ENCODE measurements at places on chromosomes 3 and 15.

DNA sequence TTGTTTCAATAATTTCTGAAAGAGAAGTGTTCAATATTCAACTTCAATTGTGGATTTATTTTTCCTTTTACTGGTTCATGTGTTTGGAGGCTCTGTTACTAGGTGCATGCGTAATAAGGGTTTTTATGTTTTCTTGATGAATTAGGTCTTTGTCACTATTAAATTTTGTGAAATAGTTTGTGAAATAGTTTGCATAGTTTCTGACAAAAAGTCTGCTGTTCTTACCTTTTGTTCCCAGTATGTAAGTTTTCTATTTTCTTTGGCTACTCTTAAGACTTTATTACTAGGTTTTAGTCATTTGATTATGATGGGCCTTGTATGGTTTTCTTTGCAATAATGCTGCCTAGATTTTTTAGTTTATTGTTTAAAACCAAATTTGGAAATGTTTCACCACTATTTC, 38.0 kb downstream of the MEF2A start:
- no peak for DNase-seq

GRCh38 chr3:115236496-115236895, 89.4 kb upstream of the ZBTB20 start:
- DNase-seq: no peak

- DNase-seq: no peak
These were observed 338.6 kb upstream of the TPRG1 start for GRCh38 chr3:188832961-188833721.

GRCh38 chr15:67724691-67725375, 100.5 kb upstream of the SKOR1 start:
- no peak for DNase-seq

GRCh38 chr3:119580067-119580760, 922 bp downstream of the ADPRH start:
- no peak for DNase-seq

DNA sequence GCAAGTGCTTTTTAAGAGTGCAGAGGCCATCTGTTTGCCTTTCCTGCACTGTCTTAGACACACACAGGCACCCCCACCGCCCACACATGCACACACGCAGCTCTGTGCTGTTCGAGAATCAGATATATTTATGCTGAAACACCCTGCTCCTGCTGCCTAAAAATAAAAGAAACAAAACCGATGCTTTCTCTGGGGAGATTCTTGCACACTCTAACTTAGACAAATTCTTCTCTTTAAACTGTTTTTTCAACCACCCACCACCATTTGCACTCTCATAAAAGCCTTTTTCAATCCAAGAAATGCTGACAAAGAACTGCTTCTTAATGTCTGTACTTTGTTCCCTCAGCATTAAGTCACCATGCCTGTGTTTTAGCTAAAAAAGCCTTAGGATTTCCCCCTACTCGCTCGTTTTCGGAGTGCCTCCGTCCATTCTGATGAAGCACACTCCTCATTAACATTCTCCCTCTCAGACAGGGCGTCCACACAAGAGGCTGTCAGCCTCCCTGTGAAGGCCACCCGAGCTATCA, 26.2 kb downstream of the SLC12A8 start:
- DNase-seq: no peak

DNA sequence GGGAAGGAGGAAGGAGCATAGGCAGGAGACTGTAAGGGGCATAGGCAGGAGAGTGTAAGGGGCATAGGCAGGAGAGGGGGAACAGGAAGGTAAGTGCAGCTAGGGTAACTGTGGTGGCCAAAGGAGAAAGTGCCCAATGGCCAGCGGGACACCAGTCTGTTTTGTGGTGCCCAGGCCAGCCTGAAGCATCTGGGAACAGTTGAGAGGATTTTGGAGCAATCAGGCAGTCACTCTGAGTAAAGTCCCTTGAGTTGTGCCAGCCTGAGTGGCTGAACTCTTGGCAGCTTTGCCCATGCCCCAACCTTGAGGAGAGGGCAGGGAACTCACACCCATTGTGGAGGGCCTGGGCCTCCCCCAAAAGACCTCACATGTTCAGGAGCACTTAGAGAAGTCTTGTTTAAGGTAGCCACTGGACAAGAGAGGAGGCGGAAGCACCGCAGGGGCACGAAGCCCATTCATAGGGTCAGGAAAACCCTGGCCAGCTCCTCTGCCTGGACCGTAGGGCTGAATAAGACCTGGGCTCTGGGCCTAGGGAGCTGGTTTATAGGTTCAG, 3.5 kb upstream of the TGM5 start:
- no peak for DNase-seq

- DNase-seq: no peak
These were observed 30.0 kb downstream of the TARS3 start for GRCh38 chr15:101694261-101694660.

GRCh38 chr15:59384507-59384906, 11.8 kb upstream of the MYO1E start:
- DNase-seq: no peak

DNA sequence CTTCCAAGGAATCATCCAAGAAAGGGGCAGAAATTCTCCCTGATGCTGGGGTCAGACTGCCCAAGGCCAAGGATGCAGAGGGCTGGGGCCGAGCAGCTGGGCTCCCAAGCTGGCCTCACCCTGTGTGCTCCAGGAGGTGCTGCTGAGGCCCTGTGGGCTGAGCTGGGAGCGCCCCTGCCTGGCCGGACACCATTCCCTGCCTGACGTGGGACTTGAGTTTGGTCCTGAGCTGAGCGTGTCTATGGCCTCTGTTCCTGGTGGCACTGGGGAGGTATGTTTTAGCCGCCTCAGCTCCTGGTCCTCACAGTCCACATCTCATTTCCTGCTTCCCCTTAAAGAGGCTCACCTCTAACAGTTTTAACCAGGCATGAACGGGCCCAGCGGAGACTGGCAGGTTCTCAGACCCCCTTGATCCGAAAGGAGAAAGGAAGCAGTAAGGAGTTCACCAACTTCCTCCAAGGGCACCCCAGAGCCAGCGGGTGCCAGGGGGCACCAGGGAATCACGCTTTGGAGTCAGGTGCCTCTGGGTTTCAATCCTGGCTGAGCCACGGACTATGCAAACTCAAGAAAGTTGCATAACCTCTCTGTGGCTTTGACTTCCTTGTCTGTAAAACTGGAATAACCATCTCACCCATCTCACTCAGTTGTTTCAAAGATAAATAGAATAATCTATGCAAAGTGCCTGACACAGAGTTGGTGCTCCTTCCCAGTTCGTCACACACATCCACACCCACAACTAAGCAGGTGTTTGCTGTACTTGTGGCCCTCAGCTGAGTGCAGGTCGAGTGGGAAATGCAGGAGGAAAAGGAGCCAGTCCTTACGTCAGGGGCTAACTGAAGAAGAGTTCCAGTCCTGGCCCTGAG, 48.6 kb downstream of the SLC12A8 start:
- no peak for DNase-seq

- no peak for DNase-seq
These were observed 39.8 kb downstream of the PRICKLE2 start for GRCh38 chr3:64185436-64185835.

- no peak for DNase-seq
These were observed 132.5 kb downstream of the ARNT2 start for GRCh38 chr15:80536716-80537115.

GRCh38 chr3:45499529-45499928, 95.0 kb upstream of the LIMD1 start:
- DNase-seq: no peak

DNA sequence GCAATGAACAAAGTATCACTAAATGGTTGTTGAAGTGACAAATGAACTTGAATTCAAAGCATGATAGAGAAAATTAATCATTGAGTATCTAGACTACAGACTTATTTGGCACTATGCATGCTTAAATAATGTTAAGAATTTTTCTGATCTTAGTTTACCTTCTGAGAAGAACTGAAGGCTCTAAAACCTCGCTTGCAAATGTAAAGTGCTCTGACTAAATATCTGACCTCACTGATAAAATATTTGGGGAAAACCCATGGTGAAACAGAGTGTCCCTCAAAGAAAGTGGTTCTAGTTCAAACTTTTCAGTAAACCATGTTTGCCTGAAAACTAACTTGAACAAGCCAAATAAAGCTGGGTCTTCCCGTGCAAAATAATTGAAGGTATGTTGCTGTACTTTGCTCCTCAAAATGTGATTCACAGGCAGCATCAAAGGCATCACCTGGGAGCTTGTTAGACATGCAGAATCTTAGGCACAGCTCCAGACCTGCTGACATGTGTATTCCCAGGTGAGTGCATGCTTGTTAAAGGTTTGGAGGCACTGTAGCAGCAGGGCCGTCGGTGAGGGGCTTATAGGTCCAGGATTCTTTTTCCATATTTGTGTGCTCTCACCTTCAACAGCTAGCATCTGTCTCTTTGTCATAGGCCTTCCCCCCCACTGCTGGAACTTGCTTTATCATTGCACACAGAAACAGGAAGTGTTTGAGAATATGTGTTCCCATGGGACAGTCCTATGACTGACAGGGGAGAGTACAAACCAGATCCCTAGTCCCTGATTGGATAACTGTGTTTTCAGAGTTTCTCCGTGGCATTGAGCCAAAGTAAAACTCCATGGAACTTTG, 524.2 kb upstream of the LMCD1 start:
- no peak for DNase-seq

GRCh38 chr15:41936649-41937567, 35.4 kb downstream of the EHD4 start:
- peak; percentile 78 for DNase-seq

- DNase-seq: no peak
These were observed 34.0 kb downstream of the MINDY4B start for GRCh38 chr3:150871192-150871591.

DNA sequence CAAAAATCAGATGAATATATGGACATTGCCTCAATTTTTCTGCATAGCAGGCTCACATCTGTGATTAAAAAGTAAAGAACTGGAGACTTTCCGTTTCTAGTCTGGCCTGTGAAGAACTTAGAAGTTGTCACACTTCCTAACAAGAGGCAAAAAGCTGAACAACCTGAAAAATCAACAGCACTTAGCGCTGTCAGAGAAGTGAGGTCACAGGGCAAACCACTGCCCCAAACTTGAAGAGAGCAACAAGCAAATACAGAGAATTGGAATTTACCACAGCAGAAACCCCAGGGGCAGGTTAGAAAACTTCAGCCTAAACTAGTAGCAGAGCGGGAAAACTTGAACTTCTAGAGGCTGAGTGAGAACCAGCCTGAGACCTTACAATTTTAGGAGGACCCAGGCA, 38.9 kb downstream of the CCDC54 start:
- DNase-seq: no peak

- DNase-seq: no peak
These were observed 102.0 kb upstream of the TSC22D2 start for GRCh38 chr3:150306083-150306482.

GRCh38 chr3:179181021-179181472, 32.9 kb downstream of the PIK3CA start:
- no peak for DNase-seq

- DNase-seq: no peak
These were observed 73.0 kb upstream of the TPM1 start for GRCh38 chr15:62969442-62970089.

DNA sequence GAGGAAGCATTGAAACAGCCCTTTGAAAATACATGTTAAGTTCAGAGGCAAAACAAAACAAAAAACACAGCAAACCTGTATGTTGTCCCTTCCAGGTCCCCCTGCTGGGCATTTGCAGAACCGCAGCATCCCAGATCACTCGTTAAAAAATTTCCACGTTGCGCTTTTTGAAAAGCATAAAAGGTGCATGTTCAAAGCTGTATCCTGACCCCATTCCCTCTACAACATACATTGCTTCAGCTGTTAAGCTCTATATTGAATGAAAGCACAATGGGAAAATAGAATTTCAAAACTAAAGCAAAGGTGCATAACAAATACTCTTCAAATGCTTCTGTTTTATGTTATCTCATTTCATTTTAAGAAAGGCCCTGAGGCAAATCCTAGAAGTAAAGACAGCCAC, 328.3 kb downstream of the THSD4 start:
- DNase-seq: peak; percentile 36

DNA sequence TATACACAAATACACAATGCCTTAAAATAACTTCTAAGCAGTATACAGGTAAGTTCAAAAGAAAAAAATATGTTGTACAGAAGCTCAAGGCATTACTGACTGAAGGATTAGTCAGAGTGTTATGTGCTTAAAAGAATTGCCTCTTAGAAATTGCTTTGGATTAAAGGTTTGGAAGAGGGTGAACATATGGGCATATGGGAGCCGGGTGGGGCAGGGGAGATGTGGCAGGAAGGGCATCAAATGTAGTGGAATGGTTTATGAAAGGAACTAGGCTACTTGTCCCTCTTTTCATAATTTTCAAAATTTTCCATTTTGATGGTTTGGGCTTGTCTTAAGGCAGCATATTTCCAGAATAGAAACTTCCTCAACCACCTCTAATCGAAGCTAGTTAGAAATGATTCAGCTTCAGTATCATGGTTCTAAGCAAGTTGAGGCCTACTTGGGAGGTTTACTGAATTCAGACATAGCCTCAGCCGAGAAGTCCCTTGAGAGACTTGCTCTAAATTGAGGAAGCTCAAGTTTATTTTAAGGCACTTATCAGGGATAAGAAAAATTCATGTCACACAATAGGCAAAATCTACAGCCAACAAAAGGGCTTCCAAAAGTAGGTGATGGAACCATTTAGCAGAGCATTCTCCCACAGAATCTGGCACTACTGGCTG, 10.1 kb upstream of the GOLGB1 start:
- no peak for DNase-seq

DNA sequence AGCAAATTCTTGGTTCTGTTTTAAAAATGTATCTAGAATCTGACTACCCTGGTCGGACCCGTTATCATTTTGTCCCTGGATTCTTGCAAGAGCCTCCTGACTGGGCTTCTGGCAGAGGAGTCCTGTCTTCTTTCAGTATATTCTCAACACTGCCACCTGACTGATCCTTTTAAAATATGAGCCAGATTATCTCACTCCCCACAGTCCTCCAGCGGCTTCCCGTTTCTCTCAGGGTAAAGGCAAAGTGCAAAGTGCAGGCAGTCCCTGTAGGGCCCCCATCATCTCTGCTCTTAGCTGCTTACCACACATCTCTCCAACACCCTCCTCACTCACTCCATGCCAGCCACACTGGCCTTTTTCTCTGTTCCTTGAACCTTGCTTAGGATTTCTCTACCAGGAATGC, 28.4 kb downstream of the CRTC3 start:
- DNase-seq: no peak

GRCh38 chr15:48408327-48408726, 77.1 kb downstream of the DUT start:
- DNase-seq: no peak

GRCh38 chr3:89098964-89099585, 8.3 kb upstream of the EPHA3 start:
- DNase-seq: peak; percentile 13

- DNase-seq: no peak
These were observed 508.0 kb upstream of the MDFIC2 start for GRCh38 chr3:70820397-70820796.

DNA sequence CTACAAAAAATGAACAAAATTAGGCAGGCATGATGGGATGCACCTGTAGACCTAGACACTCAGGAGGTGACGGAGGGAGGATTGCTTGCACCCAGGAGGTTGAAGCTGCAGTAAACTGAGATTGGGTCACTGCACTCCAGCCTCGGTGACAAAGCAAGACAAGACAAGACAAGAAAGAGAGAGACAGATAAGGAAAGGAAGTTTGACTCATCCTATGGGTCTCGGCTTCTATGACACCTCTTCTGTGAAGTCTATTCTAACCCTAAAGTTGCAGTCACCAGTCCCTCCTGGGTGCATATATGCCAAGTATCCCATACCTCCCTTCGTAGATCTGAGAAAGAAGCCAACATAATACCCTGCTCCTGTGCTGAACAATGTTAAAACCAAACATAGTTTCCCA, 7.9 kb upstream of the ZMAT3 start:
- no peak for DNase-seq

All from activated CD4-positive, alpha-beta T cell treated with anti-CD3 and anti-CD28 coated beads, Interleukin-2, amount 50 U/mL, for 1 hour (primary cell).